ENCODE measurements at places on chromosomes 1 and 21. TPM values are rescaled to one million over a fixed set of nuclear protein-coding genes. Genes with fewer than 3 reads are reported as not detected.

GRCh38 chr1:13817906-13818305 lies 117.9 kb downstream of the PRDM2 start:
- no peak for DNase-seq

- DNase-seq, result no peak
Measured at GRCh38 chr1:225685476-225686176, 32.7 kb upstream of the ENAH start.

GRCh38 chr1:157193702-157194391 lies 55.7 kb upstream of the ETV3 start:
- peak; percentile 55 for DNase-seq

Gene G0S2
- 2.3 TPM for total RNA-seq

DNA sequence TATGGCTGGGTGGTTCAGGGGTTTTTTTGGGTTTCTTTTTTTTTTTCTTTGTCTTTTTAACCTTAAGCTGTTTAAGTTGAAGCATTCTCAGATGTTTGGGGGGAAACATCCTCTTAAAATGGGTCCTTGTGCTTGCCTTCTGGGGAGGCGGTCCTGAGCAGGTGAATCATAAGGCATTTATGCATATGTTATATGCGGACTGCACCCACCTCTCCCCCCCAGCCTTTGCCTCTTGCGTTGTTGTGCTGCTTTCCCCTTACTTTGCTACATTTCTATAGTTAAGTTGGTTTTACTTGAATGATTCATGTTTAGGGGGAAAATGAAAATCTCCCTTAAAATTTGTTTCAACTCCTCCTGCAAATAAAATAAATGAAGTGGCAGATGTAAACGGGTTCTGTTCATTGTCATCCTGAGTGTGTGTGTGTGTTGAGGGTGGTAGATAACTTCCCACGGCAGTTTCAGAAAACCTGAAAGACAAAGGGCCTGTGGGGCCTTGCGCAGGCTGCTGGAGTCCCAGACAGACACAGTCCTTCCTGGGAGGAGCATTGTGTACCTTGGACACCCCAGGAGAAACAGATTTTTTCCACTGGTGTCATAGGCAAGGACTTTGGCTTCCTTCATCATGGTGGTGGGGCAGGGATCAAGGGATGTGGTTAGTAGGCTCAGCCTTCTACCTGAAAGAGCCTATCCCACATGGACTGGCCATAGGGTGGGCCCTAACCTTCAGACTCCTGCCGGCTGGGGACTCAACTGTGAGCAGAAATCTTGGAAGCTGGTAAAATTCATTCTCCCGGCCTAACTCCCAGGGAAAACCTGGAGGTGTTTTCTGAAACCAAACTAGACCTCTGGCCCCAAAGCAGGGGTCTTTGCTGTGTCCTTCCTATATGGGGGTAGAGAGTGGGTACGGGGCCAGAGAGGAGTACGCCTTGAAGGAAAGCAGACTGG lies 926 bp upstream of the SH3D21 start:
- no peak for DNase-seq

GRCh38 chr1:41417746-41418145 lies 56.5 kb downstream of the FOXO6 start:
- no peak for DNase-seq

Gene PDC
- total RNA-seq, result not detected

GRCh38 chr1:43949678-43950077 lies 2.9 kb downstream of the IPO13 start:
- no peak for DNase-seq

Gene LENEP
- total RNA-seq, result 1.8 TPM

Gene TRABD2B
- total RNA-seq, result not detected

- DNase-seq, result no peak
Measured at GRCh38 chr21:35606578-35606977, 453.7 kb downstream of the SETD4 start.

Gene DIP2A
- 28.2 TPM for total RNA-seq

All from activated B cell treated with CpG ODN at 0.5 μM for 24 hours (primary cell).